T-cell (primary cell): ENCODE measurements at places on chromosomes 1 and 21.

DNA sequence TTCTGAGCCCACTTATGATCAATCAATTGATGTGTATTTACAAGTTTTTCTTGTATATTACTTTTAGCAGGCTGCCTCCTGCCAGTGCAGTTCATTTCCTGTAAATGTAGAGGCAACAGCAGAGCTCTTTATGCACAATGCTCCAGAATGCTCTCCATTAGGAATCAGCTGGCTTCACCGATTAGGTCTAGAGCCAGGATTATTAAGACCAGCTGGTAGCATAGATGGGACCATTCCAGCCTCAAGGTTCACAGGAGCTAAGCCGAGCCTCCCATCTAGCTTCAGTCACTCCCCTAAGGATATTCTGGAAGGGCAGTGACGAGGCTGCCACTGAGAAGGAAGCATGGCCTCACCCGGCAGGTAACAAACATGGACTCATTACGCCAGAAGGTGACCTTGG lies 36.8 kb downstream of the DHRS3 start:
- DNase-seq = no peak

GRCh38 chr1:33609739-33610138 lies 137.3 kb downstream of the ZSCAN20 start:
- no peak for DNase-seq

DNA sequence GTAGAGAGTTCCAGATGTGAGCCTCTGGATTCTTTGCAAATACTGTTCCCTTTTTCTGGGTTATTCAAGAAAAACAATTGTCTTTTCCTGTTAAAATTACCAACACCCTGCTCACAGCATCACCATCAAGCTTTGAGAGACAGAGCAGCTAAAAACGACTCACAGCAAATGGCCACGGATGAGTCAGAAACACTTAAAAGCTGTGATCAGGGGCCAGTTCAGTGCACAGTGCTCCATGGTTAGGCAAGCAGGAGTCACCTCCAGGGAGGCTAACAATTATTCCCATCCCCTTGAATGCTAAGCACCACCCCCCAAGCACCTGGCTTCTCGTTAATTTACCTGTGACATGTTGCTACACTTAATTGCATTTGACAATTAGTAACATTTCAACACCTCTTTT lies 128.4 kb upstream of the CAMK1G start:
- DNase-seq = no peak

DNA sequence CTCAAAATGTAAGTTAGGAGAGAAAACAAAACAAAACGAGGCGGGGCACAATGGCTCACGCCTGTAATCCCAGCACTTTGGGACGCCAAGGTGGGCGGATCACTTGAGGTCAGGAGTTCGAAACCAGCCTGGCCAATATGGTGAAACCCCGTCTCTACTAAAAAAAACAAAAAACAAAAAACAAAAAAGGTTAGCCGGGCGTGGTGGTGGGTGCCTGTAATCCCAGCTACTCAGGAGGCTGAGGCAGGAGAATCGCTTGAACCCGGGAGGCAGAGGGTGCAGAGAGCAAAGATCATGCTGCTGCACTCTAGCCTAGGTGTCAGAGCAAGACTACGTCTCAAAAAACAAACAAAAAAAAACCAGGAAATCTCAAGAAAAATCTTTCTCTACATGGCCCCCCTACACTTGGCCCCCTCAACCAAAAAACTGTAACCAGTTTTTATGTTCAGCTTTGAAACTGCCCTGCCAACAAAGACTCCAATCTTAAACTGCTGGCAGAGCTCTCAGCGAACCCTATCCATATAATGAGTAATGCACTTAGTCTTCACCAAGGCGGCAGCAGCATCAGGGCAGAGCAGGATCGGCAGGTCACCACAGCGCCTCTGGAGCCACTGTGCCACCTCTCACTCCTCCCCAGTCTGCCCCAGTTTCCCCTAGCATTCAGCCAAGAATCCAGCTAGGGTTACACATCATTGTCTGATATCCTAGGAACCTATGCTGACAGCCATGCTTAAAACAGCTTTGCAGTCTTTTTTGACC lies 71.7 kb downstream of the JAK1 start:
- no peak for DNase-seq
